Mammary epithelial cell (primary cell): ENCODE measurements at places on chromosomes 5 and 9.

DNA sequence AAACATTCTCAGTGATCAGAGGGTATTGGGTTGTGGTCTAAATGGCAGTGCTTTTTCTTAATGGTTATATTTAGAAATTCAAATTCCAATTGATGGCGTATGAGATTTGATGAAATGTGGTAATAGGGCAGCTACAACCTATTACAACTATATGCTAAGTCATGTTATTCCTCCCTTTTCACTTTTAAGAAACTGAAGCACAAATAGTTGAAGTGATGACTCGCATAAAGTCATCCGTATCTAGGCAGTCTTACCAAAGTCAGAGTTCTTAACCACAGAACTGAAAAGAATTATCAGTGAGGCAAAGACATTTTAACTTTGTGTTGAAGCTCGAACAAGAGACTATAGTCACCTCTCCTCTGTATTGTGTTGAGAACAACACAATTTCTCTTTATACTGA, 28.2 kb downstream of the C9orf152 start:
- peak; percentile 67 for DNase-seq

GRCh38 chr5:33501899-33502298, 61.1 kb downstream of the TARS1 start:
- DNase-seq, result no peak

DNA sequence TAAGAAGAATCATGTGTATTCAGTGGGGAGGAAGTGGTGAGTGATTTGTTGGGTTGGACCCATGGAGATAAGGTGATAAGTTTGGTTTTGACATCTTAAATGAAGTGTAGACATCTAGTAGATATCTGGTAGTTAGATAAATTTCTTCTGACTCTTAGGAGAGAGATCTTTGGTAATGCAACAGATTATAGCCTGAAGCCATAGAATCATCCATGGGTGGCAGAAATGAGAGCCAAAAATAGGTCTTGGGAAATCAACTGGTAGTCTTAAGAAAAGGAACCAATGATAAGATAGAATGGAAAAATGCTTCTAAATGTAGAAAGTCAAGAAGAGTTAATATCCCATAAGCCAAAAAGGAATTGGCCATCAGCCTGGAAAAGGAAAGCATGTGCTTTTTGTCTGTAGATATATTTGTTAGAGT, 532.7 kb upstream of the GRAMD2B start:
- DNase-seq, result peak; percentile 49

- no peak for DNase-seq
Measured at GRCh38 chr5:88888848-88889188, 5.8 kb upstream of the MEF2C start.

DNA sequence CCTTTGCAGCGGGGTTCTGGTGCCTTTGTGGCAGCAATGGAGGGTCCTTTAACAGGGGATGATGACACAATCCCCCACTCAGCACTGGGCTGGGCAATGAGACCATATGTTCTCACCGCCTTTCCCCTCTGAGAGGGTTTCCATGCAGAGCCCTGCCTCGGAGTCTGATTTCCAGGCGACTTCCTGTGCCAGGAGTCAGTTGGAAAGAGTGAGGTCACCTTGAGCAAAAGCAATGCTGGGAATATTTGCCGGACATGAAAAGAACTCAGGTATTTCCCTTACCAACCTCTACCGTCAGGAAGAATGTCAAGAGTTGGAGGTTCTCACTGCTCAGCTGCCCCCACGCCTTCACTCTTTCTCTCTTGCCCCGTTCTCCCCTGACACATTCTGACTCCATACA, 284.2 kb upstream of the IRX1 start:
- DNase-seq, result peak; percentile 64

- DNase-seq, result no peak
Measured at GRCh38 chr5:178455480-178455835, 134.7 kb downstream of the COL23A1 start.

DNA sequence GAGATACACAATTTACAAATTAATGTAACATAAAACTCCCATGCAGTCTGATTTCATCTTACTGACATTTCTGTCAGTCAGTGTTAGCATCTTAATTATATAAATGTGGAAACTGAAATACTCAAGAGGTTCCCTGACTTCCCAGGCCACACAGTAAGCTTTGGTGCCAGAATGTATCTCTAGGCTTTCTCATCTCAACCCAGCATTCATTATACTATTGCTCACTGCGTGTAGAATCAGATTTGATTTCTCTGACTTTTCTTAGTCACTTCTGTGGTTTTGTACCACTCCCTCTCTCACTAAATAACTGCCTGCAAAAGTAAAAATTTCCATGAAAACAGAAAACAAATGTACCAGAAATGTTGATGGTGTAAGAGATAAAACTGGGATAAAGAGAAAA, 31.7 kb upstream of the CDKN2B start:
- DNase-seq, result peak; percentile 86

GRCh38 chr5:180670586-180671359, 21.4 kb upstream of the FLT4 start:
- DNase-seq, result peak; percentile 13

- no peak for DNase-seq
Measured at GRCh38 chr5:180339583-180340183, 13.5 kb downstream of the GFPT2 start.

DNA sequence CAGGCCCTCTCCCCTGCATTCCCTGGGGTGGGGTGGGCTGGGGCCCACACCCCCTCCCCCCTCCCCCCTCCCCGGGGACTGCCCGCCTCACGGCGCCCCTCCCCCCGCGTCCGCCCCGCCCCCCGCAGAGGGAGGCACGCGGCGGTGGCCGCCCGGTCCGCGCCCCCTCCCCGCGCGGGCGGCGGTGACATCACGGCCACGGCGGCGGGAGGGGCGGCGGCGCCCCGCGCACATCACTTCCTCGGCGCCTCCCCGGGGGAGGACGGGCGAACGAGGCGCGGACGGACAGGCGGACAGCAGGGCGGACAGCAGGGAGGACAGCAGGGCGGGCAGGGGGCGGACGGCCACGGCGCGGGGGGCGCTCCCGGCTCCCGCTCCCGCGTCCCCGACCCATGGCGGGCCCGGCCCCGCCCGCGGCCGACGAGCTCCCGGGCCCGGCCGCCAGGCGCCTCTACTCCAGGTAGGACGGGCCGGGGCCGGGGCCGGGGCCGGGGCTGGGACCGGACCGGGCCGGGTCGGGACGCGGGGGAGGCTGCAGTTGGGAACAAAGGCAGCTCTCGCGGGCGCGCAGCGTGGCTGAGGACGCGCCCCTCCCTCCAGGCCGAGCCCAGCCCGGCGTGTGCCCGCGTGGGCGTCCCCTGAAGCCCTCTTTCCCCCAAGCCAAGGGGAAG, at the start of gene GPSM1:
TSS of gene GPSM1 (plus strand) at position 236 of the 671 bp plus-strand sequence. CDS start at position 393, 157 bp downstream.
- DNase-seq, result no peak

- no peak for DNase-seq
Measured at GRCh38 chr5:153774686-153775085, 264.0 kb downstream of the FAM114A2 start.

GRCh38 chr9:30932226-30932625, 1452.2 kb upstream of the ACO1 start:
- peak; percentile 45 for DNase-seq

DNA sequence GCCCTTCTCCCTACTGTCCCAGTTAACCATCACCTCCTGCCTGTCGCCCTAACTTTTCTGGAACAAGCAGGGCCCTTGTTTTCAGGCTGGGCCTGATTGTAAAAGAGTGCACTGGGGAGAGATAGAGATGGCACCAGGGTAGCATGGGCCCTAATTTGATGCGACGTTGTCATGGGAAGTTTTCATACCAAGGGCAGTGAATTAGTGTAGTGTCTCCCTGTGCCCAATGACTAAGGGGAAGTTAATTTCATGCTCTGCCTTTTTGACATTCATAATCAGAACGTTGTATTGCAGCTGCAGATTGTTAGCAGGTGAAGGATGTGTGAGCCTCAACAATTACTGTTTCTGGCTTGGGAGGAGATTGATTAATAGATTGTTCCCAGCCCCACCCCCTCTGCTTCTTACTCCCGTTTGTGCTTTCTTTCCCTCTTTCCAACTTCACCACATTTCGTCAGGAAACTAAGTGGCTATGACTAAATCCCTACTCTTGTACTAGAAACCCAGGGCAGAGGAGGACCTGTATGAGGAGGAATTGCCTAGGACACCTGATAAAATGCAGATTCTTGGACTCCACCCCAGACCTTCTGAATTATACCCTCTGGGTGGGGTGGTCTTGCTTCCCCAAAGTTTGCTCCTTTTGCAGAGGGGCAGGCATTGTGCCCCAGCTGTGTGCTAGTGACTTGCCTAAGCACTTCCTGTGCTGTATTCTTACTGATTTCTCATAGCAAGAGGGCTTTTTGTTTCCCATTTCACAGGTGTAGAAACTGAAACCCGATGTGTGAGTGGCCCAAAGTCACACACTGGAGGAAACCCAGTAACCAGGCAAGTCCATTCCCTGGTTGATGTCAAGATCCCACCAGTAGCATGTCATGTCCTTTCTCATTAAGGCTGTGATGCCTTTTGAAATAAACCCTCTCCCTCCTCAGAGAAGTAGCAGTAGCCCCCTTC, 56.3 kb downstream of the DAB2IP start:
- peak; percentile 73 for DNase-seq

GRCh38 chr9:80948066-80948465, 741.3 kb downstream of the TLE1 start:
- no peak for DNase-seq

GRCh38 chr9:124126648-124127646, 115.4 kb downstream of the LHX2 start:
- DNase-seq, result peak; percentile 54

DNA sequence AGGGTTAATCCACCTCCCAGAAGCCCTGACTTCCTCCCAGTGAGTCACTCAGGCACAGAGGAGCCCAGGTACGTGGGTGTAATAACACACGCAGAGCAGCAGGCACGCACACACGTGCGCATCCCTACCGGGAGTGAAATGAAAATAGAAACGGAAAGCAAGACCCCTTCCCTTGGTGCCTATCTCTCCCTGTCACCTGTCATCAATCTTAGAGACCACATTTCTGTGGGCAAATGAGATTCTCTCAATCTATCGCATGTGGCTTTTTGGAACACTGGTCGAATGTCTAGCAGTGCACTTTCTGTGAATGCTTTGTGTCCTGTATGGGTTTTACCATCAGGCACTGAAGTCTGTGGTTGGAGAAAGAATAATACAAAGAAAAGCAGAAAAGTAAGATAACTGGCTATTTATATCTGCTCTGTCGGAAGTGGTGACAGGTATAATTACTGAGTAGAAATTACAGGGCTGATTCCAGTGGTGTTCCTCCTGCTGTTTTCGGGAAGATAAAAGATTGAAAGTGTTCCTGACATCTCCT, 137.7 kb upstream of the GRIA1 start:
- DNase-seq, result peak; percentile 75

DNA sequence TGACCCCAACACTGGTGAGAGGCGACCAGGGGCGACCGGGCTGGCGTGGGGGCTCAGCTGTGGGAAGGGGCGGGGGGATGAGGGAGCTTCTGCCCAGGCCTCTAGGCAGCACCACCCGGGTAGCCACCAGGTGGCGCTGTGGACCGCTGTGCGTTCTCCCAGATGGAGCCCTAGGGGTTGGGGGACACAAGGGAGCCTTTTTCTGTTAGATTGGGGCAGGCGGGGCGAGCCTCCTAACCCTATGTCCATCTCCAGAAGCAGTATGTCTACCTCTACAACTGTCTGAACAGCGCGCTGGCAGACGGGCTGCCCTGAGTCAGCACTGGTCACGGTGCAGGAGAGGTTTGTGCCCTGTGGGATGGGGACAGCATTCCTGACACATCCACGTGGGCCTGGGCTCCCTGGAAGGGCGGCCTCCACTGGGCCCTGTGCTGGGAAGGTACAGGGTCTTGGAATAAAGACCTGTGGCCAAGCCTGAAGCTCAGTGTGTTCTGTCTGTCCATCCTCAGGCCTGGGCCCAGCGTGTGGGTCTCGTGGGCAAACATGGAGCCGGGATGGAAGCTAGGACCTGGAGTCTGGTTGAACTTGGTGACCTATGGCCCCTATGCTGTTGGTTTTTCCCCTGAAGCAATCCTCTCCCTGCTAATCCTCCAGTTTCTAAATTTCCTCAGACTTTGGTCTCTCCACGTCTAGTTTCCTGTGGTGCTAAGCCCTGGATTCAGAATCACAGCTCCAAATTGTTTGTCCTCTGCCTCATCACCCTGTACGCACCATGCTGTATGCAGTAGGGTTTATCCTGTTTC, 23.1 kb upstream of the SPTLC1 start:
- DNase-seq, result peak; percentile 30
